Stimulated activated CD8-positive, alpha-beta memory T cell treated with anti-CD3 and anti-CD28 coated beads, Interleukin-4, amount 100 ng/mL, for 1 hour (primary cell): ENCODE measurements at places on chromosomes 2 and 18.
A peak's percentile ranks its signal among the peaks of the same experiment; 100 is the strongest.

DNA sequence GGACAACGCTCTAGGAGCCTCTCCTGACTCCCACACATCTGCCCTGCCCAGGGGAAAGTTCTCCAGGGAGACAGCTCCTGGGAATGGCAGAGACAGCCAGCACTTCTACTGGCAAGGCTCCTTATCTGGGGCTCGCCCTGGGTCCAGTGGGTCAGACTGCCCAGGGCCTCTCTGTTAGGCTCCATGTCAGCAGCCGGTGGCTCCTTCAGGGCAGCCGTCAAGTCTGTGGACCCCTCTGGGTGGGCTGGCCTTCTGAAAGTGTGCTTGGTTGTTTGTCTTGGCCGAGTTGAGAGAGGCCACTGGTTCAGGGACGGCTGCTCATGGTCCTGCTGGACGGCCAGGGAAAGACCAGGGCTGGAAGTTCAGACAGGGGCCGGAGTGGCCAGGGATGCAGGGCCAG is 65.6 kb downstream of the RPIA start:
- DNase-seq = no peak

DNA sequence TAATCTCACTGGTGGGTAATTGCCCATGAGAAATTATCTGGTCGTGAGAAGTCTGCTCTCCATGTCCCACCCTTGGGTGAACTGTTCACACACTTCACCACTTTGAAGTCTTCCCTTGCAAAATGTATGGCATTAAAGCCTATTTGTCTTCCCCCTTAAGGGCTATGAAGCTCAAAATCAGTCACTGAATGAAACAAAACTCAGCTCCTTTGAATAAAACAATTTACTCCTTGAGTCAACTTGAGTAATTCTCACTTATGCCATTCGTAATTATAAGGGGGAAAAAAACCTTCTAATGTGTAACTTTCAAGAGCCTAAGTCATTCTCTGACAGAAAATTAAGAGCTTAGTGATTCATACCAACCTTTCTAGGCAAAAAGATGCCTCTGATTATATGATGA is 48.8 kb upstream of the REL start:
- no peak for DNase-seq

GRCh38 chr2:220282236-220282635 is 654.8 kb downstream of the SLC4A3 start:
- DNase-seq = no peak

- DNase-seq = no peak
Observed at GRCh38 chr18:13983506-13983905, 68.2 kb upstream of the MC2R start.

- DNase-seq = no peak
Observed at GRCh38 chr2:75512455-75513212, 48.1 kb downstream of the EVA1A start.

DNA sequence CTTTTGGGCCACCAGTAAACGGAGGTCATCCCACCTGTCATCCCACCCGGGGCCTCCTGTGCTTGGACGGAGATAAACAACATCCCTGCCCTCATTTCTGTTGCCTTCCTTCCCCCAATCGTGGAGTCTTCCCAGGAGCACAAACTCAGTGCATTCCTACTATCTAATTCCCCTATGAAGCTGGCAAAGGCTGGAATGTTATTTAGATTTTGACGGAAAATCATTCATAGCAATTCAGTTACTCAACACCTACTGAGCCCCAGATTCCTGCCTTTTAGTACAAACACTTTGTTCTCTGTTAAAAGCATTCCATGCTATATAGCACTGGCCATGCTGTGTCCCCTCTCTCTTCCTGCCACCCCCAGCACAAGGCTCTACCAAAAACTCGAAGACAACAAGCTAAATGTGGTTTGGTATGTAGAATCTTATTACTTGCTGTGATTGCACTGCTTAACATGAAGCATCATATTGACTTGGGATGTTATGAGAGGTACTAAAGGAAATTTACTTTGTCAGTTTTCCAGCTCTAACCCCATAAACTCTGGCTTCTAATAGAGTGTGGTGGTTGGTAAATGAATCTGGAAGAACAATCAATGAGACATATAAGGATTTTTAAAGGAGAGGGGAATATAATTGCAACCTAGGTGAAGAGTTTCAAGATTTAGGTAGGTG is 32.3 kb upstream of the IMPA2 start:
- no peak for DNase-seq

- DNase-seq = no peak
Observed at GRCh38 chr2:101106453-101107181, 44.6 kb downstream of the TBC1D8 start.

- DNase-seq = peak; percentile 4
Observed at GRCh38 chr2:113755835-113756354, 547 bp downstream of the SLC35F5 start.

DNA sequence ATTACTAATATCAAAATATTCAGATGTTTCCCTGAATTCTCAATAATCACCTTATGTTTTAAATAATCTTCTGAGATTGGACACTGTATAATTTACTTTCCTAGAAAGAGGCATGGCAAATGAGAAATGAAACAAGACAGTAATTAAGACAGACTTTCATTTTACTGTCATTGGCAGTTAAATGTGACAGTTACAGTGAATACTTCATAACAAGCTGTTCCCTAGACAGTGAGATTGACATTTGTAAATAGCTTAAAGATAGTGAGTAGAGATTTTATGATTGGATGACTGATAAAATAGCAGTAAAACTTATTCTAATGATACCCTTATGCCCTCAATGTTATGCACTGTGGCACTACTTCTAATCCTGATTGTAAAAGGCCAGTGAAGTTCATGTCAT is 524.9 kb upstream of the TMEFF2 start:
- no peak for DNase-seq

GRCh38 chr2:105272176-105272575 is 30.6 kb downstream of the GPR45 start:
- DNase-seq = no peak

DNA sequence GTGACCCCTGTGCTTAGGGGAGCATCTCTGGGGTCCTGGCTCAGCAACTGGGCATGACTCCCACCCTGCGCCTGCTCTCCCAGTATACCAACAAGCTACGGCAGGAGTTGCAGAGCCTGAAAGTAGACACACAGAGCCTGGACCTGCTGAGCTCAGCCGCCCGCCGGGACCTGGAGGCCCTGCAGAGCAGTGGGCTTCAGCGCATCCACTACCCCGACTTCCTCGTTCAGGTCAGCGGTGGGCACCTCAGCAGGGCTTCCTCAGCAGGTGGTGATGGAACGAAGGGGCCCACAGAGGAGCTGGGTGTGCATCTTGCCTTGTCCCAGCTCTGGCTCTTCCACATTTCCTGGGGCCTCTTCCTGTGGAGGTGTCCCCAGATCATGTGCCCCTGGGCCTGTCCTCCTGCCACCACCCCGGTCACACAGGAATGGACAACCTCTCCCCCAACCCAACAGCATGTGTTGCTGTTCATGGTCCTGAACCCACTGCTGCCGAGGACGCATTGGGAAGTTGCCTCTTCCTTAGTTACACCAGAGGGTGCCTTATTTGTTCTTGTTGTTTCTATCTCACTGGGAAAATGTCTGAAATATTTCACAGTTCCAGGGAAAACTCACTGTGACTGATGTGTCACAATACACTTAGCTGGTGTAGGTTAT is 10.8 kb downstream of the PROM2 start:
- no peak for DNase-seq

DNA sequence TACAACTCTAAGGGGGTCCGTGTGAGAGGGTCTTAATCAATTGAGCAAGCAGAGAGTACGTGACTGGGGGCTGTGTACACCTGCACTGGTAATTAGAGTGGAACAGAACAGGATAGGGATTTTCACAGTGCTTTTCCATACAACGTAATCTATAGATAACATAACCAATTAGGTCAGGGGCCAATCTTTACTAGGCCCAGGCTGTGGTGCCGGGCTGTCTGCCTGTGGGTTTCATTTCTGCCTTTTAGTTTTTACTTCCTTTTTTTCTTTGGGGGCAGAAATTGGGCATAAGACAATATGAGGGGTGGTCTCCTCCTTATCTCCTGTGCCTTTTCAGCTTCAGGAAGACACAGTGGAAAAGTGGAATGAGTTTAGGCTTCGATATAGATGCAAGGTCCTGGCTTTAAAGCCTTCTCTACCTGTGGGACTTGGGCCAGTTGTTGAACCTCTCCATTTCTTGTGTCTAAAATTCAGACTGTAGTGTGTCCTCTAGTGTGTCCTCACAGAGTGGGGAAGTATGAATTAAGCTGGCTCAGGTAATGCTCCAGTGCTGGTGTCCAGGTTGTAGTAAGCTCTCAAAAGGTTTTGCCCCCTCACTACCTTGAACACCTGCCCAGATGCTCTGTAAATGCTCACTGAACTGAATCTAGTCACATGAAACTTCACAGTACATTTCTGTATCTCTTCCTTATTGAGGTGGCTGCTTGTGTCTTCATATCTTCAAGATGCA is 422.8 kb downstream of the SETBP1 start:
- no peak for DNase-seq
